ENCODE measurements at places on chromosomes 16 and 17.
A peak's percentile ranks its signal among the peaks of the same experiment; 100 is the strongest.

- peak; percentile 41 for DNase-seq
Observed at GRCh38 chr16:17106243-17106791, 364.4 kb downstream of the XYLT1 start.

GRCh38 chr17:71488851-71489250 lies 632.0 kb upstream of the SOX9 start:
- no peak for DNase-seq

DNA sequence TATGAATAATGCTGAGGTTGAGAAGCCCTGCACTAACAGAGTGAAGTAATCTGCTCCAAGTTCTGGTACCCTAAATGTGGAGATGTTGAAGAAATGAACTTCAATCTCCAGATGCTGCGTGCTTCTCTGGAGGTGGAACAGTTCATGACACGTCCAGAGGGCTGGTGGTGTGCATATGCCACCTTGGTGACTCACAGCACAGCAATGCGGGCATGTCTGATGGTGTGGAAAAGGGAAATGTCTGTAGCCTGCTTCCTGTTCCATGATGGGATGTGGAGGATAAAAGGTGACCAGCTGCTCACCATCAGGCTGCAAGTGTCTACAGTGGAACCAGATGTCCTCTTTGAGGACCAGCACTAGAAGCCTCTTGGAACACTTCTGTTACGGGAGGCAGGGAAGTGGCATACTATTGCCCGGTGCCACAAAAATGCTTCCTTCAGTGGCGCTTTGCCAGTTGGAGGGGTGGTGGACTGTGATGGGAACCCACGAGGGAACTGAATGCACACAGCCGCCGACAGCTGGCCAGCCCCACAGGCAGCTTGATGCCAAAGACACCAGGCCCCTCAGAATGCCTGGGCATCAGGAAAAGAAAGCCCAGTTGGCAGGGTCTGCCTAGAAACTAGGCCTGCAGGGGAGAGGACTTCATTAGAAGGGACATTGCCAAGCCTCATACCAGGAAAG lies 19.9 kb downstream of the SNX11 start:
- no peak for DNase-seq

DNA sequence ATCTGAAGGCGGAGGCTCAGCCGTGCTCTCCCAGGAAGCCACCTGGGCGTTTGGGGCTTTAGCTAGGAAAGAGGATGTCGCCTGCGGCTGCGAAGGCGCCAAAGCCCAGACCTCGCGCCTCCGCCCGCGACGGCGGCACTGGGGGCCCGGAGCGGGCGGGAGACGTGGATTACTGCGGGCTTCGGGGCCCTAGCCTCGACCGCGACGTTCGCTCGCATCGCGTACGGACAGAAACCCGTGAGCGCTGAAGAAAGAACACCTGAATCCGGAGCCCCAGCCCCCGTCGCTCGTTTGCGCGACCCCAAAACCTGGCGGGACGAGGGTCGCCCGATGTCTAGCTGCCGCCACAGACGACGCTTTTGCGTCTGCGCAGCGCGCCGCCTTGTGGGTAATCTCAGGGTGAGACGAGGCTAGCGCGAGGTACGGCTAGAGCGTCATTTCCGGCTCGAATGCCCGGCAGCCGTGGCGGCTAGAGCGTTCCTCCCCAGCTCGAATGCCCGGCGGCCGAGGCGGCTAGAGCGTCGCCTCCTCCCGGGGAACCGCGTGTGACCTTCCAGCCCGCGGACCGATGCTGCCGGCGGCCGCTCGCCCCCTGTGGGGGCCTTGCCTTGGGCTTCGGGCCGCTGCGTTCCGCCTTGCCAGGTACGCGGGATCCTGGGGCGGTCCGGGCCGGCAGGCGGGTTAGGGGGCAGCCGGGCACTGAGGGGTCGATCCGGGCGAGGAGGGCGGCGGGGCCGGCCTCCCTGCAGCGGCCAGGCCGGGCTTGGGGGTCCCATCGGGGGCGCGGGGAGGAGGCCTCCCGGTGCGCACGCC lies at the start of gene MRPL12:
MRPL12 (plus strand) TSS at position 434 of the 813 bp plus-strand sequence; CDS start at position 569, 135 bp downstream.
- peak; percentile 97 for DNase-seq

- DNase-seq = peak; percentile 30
Observed at GRCh38 chr16:68884861-68885720, 41.8 kb downstream of the TANGO6 start.

- DNase-seq = no peak
Observed at GRCh38 chr16:25135254-25135878, 23.8 kb downstream of the LCMT1 start.

DNA sequence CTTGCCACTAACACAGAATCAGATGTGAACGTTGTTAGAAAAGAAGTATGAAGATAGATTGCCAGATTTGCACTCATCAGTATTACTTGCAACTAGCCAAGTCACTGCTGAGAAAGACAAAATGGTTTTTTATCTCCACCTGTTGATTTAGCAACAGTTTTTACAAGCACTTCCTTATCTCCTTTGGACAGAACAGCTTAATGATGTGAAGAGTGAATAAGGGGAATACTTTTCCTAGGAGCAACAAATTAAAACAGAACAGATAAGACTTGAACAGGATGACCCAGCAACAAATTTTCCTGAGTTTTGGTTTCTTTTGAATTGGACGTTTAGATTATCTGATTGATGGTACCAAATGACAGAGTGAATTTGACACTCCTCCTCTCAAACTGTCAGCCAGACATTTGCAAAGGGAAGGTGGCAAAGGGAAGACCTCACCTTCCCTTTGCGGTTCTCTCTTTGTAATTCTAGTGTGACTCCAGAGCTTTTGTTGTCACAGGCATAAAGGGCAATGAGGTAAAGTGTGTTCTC lies 130.6 kb downstream of the NLK start:
- no peak for DNase-seq

DNA sequence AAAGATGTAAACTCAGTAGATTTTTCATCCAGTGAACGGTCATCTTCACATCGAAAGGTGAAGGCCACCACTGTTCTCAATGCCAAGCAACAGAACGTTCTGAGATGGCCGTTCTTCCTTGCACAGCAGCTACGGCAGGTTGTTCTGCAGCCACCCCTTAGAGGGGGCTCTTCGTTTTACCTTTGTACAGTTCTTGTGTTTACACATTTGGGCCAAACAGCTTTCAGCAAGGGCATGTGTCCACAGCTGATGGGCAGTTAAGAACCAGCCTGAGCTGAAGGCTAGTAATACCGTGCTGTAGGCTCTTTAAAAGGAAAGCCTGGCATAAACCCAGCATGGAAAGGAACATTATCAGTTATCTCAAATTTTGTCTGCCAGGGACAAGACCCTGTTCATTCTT lies 15.9 kb downstream of the PLD6 start:
- DNase-seq = no peak

- DNase-seq = no peak
Observed at GRCh38 chr17:39169101-39169500, 3.1 kb upstream of the ARL5C start.

- DNase-seq = peak; percentile 40
Observed at GRCh38 chr16:57720142-57720575, 15.4 kb upstream of the KATNB1 start.

DNA sequence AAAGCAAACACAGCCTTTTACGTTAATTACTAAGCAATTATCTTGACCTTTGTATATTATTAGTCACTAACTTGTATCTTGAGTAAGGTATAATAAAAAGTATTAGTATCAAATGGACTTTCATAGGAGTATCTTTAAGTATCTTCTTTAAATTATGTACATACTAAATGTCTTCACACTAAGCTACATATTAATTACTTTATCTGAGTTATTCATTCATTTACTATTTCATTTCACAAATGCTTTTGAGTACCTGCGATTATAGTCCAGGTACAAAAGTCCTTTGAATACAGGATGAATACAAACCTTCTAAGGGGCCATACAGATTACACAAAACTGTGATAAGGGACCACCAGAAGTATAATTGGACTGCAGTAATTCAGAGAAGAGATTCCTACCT lies 33.1 kb upstream of the CDR2 start:
- DNase-seq = no peak

DNA sequence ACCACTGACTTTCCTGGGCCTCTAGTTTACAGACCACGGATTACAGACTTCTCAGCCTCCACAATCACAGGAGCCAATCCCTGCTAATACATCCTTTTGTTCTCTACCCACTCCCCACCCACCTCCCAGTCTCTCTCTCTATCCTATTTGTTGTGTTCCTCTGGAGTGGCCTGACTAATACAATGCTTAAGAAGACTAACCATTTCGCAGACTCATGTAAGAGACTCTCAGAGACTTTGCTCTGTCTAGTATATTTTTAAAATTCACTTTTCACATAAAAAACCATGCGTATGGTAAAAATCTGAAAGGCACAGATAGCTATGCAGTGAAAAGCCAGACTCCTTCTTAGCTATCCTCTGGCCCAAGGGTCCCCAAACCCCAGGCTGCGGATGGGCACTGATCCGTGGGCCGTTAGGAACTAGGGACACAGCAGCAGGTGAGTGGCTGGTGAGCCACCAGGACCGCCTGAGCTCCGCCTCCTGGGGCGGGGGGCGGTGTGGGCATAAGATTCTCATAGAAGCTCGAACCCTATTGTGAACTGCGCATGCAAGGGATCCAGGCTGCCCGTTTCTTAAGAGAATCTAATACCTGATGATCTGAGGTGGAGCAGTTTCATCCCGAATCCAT lies 7.6 kb downstream of the PIK3R6 start:
- no peak for DNase-seq

DNA sequence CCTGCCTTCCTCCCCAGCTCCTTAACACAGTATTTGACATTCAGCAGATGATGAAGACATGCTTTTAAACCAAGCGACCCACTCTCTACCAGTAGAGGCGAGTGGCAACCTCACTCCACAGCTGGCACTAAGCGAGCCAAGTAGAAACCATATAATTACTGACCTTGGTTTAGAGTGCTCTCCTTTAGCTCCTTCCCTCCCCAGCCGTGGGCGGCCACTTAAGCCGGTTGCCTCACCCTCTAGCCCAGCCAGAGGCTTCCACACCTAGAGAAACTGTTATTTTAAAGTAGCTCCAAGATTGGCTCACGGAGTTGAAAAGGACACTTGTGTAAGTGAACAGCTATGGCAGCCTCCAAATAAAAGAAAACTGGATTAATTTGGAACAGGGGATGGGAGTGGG lies 109.1 kb upstream of the CRHR1 start:
- no peak for DNase-seq

DNA sequence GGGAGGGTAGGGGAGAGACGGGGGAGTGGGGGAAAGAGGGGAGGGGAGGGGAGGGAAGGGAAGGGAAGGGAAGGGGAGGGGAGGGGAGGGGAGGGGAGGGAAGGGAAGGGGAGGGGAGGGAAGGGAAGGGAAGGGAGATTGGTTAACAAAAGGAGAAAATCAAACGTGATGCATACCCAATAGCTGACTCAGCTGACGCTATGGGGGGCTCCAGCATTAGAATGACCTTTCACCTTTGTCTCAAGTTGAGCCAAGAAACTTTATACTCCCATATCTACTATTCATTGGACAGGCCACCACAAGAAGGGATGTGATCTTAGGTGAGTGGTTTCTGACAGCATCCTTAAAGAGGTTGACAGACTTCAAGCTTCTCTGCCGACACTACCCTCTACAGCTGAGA lies 432.8 kb upstream of the CDH5 start:
- no peak for DNase-seq

All from eye (tissue), 1 donor.